Stimulated activated CD8-positive, alpha-beta memory T cell treated with anti-CD3 and anti-CD28 coated beads, Interleukin-7, amount 100 ng/mL, for 24 hours (primary cell): ENCODE measurements at places on chromosomes 7 and 10.

DNA sequence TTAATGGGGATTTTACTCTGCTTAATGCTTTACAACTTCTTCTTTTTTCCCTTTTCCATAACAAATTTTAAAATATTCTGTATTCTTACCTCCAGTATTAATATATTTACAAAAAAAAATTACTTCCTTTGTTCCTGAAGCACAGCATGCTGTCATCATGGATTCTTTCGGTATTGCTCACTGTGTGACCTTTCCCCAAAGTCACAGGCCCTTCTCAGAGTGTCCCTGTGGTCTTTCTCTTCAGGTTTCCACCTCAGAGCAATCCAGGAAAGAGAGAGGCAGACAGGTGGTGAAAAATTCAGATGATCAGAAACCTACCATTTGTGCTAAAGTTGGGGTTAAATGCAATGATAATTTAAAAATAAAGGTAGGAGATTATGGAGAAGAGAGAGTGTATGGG lies 13.0 kb downstream of the AOAH start:
- DNase-seq: no peak

DNA sequence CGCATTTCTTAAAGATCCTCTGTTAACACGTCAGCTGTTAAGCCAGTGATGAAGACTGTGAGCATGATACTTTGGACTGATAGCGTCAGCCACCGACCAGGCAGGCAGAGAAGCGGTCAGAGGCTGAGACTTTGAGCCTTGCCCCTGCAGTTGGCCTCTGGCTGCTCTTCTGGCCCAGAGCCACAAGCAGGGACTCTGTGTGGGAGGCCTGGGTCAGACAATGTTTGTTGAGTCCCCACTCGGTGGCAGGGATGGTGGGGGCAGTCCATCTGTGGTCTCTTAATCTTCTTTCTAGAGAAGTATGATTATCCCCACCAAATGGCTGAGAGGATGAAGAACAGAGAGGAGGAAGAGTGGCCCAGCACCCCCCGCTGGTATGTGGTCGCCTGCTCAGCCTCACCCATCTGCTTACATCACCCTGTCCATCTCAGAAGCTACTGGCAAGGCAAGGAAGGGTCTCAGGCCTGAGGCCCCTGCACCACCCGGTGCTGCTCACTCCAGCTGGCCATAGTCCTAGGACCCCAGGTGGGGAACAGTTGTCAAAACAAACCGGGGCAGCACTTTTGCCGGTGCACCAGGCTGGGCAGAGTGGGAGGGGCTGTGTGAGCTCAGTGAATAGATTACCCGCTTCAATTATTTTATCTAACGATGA lies 202.9 kb downstream of the GRID1 start:
- DNase-seq: no peak

DNA sequence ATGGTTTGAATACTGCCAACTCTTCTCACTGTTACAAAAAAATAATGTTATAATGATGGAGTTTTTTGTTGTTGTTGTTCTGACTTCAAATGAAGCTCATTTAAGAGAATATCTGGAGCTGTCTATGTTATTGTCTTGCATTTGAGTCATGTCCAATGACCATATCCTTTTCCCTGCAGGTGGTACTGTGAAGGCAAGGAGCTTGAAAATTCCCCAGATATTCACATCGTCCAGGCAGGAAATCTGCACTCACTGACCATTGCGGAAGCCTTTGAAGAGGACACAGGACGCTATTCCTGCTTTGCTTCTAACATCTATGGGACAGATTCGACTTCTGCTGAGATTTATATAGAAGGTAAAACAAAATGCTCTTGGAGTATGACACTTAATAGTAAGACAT lies 33.5 kb downstream of the MYPN start:
- no peak for DNase-seq

DNA sequence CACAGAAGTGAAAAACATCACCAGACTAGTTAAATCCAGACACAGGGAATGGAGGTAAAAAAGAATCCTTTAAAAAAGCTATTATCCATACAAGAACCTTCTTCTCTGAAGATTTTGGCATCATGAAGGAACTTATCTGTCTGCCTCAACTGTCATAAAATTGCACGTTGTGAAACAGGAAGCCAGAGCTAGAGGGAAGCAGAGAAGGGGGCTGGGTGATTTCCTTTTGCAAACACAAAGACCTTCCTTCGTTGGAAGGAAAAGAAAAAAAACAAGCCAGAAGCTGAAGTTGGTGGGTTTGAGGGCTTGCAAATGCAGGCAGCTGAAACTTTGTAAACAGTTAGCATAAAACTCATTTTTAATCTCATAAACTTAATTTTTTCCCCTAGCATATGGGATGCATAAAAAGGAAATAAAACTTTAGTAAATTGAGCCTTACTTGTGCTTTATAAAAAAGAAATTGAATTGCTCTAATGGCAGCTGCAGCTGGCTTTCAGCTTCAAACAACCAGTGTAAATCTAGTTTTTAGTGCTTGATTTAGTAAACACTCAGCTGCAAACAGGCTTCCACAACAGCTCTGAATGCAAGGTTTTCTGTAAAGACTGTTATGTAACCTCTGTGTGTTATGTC lies 101.6 kb downstream of the OTUD1 start:
- DNase-seq: no peak

GRCh38 chr7:284762-285722 lies 4.9 kb upstream of the FOXL3 start:
- no peak for DNase-seq

- no peak for DNase-seq
These were observed 124.9 kb downstream of the OAT start for GRCh38 chr10:124293616-124294449.

DNA sequence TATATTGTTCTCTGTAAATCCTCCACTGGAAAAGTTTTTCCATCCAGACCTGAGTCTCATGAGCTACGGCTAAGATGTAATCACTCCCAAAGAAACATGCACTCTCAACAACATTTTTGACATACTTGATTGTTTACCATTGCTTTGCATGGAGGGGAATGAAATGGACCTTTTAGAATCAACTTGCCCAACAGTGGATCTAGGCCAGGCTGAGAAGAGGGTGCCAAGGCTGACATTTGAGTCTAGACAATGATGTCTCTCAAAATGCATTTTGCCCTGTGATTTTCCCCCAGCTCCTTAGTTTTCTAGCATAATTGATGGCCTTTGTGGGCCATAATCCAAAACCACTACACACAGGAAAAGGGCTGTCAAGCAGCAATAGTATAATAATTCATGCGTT lies 297.9 kb upstream of the KLF6 start:
- DNase-seq: no peak

DNA sequence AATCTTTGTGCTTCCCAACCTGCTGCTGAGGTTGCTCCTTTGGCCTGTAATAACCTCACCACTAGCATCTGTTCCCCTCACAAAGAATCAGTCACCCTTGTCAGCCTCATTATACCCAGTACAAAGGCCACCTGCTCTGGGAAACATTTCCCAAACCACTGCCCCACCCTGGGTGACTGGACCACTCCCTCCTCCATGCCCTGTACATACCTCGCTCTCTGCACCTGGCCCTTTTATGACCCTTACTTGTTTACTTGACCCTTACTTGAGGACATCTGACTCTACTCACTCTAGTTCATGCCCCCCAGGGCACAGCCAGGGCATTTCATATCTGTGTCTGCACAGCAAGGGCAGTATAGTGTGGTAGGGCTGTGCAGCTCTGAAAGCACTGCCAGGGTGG lies 21.4 kb upstream of the AOC1 start:
- no peak for DNase-seq

DNA sequence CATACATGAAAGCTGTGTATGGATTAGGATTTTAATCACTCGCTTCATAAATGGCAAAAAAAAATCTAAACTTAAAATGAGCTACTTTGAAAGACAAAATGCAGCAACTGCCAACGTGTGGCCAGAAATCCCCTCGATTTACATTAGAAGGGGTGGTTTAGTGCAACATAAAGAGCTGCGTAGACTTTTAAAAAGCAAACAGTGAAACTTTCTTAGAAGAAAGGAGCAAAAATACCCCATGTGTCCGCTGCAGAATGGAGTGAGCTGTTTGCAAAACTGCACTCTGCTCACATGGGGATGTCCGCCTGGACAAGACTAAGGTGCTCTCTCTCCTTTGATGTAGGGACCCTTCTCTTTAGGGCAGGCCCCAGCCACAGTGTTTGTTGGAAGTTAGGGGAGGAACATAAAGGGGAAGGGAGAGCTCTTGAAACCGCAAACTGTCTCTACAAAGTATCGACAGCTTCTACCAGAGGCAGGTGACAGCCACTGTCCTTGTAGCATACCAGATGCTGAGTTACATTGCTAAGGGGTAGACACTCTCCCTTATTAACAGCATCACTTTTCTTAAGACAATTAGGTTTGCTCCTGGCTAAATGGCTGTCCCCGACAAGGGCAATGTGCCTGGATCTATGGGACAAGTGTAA lies 528.1 kb downstream of the KCNMA1 start:
- DNase-seq: no peak

GRCh38 chr10:101903827-101904550 lies 60.4 kb upstream of the KCNIP2 start:
- DNase-seq: no peak

GRCh38 chr7:91212582-91212981 lies 51.7 kb upstream of the FZD1 start:
- no peak for DNase-seq

DNA sequence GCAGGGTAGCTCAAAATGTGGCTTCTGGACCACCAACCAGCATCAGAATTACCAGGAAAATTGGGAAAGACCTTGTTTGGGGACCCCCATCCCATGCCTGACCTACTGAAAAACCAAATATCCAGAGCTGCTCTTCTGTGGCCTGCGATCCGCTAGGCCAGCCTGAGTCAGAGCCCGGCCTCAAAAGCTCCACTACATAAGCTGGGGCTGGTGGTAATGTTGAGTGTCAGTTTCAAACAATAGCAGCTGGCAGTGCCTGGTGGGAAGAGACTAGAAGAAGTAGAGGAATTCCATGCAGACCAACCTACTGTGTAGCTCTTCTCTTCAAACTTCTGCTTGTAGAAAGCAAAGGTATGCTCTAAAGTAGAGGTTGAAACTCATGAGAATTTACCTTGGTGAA lies 52.0 kb downstream of the KLRG2 start:
- no peak for DNase-seq

GRCh38 chr7:157682946-157683746 lies 346.3 kb downstream of the DNAJB6 start:
- no peak for DNase-seq

DNA sequence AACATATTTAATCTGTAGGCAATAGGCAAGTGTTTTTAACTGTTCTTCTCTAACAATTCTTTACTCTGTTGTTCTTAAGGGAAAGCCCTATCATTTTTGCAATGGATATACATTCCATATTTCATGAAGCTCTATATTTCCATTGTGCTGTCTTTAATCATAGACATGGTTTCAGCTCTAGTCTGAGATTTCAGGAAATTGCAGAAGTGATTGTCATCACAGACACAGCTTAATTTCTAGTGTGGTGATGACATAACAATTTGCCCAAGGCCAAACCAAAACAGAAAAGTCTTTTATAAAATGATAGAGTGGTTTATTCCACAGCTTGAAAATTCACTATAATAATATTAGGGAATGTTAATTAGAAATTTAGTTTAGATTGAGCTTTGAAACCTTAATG lies 494.1 kb upstream of the SEMA3A start:
- DNase-seq: no peak

DNA sequence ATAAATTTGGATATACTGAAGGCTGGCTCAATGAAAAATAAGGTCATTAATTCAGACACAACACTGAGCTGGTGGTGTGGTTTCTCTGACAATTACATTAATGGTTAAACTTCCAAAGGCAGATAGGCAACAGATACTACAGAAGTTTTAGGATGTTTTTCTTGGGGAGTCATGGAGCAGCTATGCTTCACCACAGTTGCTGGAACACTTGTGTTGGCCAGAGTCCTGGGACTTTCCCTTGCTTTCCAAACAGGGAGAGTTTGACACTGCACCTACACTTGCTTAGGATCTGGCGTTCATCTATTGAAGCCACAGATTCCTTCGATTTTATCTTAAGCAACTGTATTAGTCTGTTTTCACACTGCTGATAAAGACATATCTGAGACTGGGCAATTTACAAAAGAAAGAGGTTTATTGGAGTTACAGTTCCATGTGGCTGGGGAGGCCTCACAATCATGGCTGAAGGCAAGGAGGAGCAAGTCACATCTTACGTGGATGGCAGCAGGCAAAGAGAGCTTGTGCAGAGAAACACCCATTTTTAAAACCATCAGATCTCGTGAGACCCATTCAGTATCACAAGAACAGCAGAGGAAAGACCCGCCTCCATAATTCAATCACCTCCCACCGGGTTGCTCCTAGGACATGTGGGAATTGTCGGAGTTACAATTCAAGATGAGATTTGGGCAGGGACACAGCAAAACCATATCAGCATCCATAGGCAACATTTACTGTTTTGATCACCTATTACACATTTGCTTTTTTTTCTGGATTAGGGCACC lies 27.8 kb upstream of the TMEM178B start:
- no peak for DNase-seq

DNA sequence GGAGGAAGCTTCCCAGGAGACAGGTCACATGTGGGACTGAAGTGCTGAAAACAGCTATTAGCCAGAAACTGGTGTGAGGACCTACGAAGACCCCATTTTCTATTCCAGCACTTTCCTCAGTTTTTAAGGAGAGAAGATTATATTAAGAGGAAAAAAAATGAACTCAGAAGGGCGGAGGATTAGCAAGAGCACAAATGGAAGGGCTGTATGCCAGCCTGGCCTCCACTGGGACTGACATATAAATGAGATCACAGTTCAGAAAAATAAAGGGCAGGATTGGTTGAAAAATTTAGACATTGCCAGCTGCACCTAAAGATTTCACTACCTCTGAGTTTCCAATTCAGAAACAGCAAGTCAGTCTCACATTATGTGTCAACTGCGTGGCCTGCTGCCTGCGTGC lies 53.0 kb downstream of the GSDME start:
- DNase-seq: no peak

DNA sequence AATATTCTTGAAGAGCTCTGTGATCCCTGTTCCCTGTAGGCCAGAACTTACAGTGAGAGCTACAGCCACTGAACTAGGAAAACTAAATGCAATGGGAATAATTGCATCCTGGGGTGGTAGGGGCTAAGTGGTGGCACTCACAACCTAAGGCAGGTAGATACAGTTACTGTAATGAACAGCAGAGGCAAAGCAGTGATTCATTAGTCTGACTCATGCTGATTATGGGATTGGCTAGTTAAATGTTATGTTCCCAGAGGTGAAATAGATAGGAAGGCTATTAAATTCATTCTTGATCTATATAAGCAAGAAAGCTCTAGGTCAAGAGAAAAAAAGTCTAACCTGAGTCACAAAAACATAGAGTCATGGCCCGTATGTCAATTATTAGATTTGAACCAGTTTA lies 173.1 kb upstream of the MALRD1 start:
- DNase-seq: no peak

- DNase-seq: no peak
These were observed 351.2 kb downstream of the LRMDA start for GRCh38 chr10:75782463-75783248.

DNA sequence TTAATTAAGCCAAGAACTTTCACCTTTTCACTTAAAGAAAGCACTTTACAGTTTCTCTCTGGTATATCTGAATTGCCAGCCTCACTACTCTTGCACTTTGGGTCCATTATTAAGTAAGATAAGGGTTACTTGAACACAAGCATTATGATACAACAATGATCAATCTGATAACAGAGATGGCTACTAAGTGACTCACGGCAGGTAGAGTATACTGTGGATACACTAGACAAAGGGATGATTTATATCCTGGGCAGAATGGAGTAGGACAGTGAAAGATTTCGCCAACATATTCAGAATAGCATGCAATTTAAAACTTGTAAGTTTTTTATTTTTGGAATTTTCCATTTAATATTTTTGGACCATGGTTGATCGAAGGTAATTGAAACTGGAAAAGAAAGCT lies 34.3 kb upstream of the ITGB8 start:
- DNase-seq: no peak
